ENCODE measurements at places on chromosomes 4 and X.
A peak's percentile ranks its signal among the peaks of the same experiment; 100 is the strongest.

DNA sequence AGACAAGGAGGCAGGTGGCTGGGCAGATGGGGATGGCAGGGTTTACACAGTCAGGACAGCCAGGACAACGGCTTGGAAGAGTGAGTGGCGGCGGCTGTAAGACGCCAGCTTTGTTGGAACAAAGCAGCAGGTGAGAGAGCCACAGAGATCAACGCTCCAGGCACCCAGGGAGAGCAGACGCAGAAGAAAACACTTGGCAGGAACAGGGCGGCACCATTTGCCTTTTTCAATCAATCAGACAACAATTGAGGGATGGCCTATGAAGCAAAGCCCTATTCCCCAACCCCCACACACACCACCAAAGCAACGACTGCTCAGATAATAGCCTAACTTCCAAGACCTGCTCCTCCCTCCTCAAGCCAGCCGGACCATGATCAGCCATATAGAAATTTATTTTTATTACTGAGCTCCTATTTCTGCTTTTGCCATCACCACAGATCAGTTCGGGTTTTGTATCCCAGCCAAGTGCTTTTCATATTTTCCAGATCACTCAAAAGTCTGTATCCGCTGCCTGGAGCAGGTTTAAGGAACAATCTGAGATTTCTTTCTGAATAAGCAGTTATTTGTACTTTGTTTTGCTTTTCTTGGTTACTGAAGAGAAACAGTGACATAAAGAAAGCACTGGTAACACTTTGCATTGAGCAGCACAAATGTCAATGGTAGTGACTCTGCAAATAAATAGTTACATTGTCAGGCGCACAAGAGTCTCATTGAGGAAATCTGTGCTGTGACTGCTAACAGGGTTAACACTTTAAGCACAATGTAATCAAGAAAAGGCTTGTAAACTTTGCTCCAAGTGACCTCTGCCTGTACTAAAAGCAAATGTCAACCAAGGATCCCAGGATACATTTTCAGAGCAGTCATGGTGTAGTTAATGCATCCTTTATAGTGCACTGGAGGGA, 81.8 kb upstream of the RBPJ start:
- no peak for DNase-seq

GRCh38 chr4:17561195-17561909, 15.6 kb upstream of the LAP3 start:
- no peak for DNase-seq

DNA sequence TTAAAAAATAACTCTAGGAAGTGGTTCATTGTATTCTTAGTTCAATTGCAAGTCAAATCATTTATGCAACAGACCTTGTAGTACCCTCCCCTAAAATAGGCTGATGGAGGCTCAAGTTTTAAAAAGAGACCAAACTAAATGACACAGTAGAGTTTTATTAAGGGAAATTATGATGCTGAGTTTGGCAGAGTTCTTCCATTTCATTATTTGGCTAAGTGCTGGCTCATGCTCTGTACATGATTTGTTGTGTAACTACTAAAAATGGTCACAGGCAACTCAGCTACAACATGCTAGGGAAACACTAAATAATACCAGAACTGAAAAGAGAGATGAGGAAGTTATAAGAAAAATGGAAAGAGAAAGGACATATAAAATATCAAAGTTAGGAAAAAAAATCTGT, 96.1 kb upstream of the TFDP3 start:
- DNase-seq = no peak

- no peak for DNase-seq
Observed at GRCh38 chr4:76200771-76201231, 12.8 kb downstream of the SCARB2 start.

GRCh38 chrX:39841604-39842003, 256.2 kb downstream of the BCOR start:
- DNase-seq = no peak

DNA sequence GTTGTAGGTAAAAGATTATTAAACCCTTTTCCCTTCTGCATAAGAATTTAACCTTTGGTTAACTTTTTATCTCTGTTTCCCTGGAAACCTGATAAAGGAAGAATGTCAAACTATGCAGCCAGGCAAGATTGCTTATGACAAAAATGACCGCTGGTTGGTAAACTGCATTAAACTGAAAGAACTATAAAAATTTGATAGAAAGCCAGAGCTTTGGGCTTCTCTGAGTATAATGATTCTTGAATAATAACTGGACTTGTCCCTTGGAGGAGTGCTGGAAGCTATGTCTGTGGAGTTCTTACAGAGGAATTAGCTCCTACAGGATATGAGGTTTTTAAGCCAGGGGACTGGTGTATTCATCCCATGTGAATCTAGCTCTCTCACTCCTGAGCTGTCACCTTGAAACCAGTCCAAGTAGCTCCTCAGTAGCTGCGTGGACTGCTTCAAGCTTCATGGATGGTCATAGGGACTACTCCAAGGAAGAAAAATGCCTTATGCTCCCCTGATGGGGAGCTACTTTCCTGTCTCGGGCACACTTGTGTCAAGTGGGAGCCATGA, 52.0 kb downstream of the RASL11B start:
- no peak for DNase-seq

DNA sequence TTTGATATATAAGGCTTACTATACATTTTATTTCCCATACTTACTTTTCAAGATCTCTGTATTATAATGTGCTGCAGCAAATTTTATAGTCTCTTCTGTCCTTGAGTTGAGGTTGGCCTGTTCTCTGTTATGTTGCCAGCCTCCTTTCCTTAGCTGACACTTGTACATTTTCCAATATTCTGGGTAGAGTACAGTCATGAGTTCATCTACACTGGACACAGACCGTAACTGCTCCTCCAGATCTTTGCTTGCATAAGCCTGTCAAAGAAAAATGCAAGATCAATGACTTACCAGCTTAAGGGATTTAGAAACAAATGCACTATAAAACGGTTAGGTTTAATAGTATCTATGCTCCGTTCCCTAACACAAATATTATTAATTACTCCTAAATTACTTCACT, 63.2 kb downstream of the VEGFC start:
- DNase-seq = no peak

DNA sequence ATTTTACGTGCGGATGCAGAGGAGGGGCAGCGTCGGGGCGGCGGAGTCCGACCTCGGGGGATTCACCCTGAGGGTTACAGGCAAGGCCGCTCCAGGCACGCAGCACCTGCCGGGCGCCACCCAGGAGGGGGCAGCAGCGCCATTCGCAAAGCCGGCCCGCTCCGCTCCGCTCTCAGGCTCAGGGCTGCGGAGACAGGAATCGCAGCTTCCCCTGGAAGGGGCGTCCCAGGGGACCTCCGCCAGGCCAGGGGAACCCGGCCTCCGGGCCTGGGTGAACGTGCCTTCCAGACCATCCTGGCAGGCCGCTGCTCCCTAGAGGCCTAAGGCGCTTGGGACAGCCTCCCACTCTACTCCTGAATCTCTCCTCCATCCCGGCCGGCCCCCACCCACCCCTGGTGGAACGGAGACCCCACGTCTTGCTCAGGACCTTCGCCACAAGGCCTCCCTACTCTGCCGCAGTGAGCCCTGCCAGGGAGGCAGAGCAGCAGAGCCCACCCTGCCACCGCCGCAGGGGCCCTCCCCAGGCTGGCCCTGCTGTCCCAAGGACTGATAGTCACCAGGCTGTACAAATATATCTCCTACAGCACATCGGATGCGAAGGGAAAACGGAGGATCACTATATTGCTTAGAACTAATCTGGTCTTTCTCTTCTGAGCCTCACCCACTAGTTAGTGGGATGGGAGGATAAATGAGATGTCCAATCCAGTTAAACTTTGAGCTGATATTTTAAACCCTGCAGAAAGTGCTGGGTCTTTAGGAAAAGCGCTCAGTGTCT, 115.0 kb downstream of the SMIM20 start:
- peak; percentile 21 for DNase-seq

GRCh38 chr4:21768349-21769310, 179.9 kb downstream of the KCNIP4 start:
- no peak for DNase-seq

- DNase-seq = no peak
Observed at GRCh38 chrX:13252726-13253125, 67.1 kb downstream of the ATXN3L start.

GRCh38 chr4:175215208-175215607, 297.1 kb downstream of the ADAM29 start:
- no peak for DNase-seq

- DNase-seq = no peak
Observed at GRCh38 chr4:38904090-38904666, 36.6 kb downstream of the FAM114A1 start.

DNA sequence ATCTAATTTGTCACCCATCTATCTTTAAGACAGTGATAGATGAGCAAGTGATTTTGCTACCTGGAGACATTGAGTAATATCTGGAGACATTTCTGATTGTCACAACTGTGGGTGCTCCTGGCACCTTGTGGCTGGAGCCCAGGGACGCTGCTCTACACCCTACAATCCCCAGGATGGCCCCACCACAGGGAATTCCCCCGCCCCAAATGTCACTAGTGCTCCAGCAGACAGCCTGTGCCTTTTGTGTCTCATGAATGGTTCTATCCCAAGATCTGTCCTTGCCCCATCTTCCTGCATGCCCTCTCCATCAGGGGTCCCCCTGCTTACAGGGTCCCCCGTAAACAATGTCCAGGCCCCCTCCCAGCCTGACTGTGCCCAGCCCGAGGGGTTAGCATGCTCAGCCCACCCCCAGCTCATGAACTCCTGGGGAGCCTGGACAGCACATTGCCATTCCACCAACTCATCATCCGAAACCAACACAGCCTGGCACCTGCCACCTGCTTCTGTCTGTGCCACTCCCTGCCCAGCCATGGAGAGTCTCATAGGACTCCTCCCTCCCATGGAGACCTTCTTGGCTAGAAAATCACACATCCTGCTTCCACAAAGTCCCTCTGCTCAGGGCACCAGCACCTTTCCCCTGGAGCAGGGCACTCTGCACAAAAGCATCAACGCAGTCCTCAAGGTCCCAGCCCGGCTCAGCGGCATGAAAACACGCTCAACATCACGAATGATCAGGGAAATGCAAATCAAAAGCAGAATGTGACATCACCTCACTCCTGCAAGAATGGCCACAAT, 5.7 kb downstream of the P2RY8 start:
- no peak for DNase-seq

All from stimulated activated CD8-positive, alpha-beta memory T cell treated with anti-CD3 and anti-CD28 coated beads, Interleukin-15, amount 100 ng/mL, for 1 hour (primary cell).